ENCODE measurements at places on chromosomes 6 and 20.

- DNase-seq, result no peak
These were observed 260.3 kb upstream of the MAN1A1 start for GRCh38 chr6:119609865-119610264.

DNA sequence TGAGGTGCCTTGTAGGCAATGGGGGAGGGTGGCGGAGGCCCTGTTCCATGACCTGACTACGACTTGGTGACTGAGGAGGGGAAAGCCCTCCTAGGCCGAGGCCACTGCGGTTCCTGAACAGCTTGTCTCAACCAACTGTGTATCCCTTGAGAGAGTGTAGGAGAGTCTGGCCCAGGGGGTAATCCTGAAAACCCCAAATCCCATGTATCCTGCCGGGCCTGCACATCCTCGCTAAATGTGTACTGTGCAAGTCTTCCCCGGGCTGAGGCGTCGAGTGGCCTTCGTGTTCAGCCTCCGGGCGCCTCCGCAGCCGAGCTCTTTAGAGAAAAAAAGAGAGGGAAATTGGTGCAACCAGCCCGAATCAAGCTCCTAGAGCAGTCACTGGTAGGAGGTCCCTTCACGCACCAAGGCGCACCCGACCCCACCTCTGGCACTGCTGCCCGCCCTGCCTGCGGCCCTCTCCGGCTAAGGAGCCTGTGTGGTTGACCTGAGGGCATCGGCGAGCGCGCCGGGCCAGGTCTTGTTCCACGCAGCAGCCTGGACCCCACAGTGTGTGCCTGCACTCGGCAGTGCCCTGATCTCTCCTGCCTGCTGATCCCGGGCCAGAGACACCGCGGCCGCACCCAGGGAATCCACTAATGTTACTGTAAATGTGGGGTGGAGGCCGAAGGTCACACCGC lies 7.3 kb downstream of the SIM1 start:
- no peak for DNase-seq

- DNase-seq, result no peak
These were observed 43.2 kb upstream of the PKIB start for GRCh38 chr6:122567034-122567433.

DNA sequence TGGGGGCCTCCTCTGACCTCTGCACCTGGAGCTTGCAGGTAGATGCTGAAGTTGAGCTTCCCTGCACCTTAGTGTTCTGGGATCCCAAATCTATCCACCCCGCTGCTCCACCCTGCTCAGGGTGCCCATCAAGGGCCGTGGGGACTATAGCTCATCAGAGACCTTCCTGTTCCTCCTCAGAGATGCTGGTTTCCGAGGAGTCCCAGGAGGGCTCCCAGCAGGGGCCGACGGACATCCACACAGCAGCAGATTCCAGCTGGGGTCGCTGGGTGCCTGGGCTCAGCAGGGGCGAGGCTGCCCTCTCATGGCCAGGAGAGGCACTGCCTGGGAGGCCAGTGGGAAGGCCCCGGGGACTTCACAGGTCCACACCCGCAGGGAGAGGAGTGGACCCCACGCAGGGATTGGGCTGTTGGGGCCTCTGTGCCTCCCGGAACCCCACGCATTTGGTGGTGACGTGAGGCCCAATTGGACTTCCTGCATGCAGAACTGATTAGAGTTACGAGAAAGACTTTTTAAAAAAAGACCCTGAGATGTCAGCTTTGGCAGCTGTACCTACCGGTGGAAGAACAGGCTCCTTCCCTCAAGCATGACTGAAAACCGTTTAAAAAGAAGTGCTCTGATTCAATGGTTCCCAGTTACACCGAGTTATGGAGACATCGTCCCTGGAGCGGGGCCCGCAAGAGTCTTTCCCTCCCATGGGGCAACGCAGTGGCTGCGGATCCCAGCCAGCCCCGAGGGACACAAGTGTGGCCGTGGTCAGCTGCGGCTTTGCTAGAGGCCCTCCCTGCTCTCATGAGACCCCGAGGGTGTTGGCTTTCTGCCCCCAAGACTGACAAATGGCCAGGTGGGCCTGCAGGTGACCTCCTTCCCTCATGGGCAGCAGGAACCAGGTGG lies 25.3 kb upstream of the SLCO4A1 start:
- DNase-seq, result peak; percentile 56

GRCh38 chr6:125197795-125198269 lies 44.3 kb downstream of the TPD52L1 start:
- peak; percentile 57 for DNase-seq

GRCh38 chr6:165685302-165685701 lies 22.3 kb upstream of the PDE10A start:
- no peak for DNase-seq

- DNase-seq, result no peak
These were observed 28.1 kb upstream of the PNPLA1 start for GRCh38 chr6:36241728-36242127.

DNA sequence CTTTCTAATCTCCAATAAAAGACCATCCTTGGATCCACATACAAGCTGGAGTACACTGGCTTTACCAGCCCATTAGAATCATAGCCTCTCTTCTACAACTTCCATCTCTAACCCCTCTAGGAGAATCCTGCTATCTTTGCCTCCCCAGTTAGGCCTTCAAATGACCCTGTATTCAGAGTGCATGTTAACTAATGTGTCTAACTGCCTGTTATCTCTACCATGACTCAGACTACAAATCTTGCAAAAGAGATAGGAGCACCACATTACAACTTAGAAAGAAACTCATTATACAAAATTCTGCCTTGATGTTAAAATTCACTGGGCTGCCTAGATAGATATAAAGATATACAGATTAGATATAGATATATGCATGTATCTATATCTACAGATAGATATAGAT lies 28.2 kb downstream of the GPR63 start:
- DNase-seq, result peak; percentile 8

DNA sequence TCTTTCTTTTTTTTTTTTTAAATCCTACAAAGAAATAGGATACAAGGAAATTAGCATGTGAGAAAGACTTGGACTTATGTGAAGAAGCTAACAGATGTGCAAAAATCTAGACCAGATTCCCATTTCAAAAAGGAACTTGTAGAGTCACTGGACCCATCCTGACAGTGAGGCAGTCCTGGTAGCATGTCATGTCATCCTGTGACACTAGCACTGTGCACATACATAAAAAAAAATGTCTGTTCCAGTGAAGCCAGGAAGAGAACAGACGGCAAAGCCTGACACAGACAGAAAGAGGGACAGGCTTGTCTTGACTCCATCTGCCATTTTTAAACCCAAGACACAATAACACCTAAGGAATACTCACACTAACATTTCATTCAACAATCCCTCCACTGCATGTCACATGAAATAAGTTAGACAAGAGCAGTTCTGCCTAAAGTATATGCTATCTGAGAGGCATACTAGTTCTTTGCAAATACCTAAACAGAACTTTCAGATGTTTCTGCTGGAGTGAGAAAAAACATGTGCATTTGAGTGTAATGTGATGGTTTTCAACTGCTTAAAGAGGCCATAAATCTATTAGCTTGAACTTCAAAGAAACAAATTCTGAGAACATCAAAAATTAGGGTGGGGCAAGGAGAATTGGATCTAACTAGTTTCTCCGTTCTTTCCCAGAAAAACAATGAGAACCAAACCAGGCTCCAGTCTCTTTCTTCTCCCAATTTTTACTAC lies 159.6 kb downstream of the BACH2 start:
- DNase-seq, result no peak

DNA sequence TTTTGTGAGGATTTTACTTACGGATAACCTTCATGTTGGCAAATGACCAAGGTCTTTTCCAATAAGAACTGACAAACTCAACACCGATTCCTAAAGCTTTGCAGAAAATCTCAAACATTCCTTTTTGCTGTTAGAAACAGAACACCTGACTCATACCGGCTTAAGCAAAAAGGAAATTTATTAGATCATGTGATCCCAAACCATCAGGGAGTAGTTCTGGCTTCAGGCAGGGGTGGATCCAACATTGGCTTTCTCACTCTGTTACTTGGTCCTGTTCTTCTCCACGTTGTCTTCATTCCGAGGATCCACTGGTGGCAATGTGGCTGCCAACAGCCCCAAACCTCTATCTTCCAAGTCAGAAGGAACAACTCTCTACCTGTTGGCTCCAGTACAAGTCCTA lies 95.9 kb upstream of the PMEPA1 start:
- no peak for DNase-seq

Measured in large intestine (tissue), 12 donors.